Activated T-cell treated with anti-CD3 and anti-CD28 coated beads for 24 hours (primary cell): ENCODE measurements at places on chromosomes 5 and 9.

GRCh38 chr5:179616002-179616594, 7.4 kb downstream of the HNRNPH1 start:
- DNase-seq: no peak

DNA sequence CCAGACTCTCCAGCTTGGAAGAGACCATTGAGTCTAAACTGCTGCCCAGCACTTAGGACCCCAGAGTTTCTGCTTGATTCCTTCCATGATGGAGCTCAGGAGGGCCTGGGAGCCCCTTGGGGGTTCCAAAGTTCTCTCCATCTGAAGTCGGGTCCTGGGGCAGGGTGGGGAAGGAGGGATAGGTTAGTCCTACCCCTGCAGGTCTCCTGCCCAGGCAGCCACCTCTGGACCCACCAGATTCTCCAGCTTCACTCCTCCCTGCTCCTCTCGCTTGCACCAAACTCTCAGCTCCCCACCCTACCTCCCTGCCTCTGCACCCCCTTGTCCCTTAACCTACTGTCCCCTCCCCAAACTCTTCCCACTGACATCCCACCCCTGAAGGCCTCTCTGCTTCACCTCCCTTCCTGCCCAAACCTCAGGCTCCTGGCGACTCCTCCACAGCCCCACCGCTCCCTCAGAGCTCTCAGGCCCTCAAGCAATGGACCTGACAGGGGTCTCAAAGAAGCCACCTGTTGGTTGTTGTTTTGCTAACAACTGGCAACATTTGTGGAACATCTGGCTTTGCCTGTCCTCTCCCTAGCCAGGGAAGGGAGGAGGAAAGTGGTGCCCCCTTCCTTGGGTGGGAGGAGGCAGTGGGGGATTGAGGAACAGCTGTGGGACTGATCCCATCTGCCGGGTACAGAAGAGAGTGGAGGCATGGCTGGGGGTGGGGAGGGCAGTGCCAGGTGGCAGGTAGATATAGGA, 137.5 kb downstream of the RGS3 start:
- DNase-seq: no peak

GRCh38 chr5:160271836-160272235, 40.5 kb downstream of the CCNJL start:
- DNase-seq: no peak

GRCh38 chr5:72511366-72511765, 4.2 kb upstream of the ZNF366 start:
- DNase-seq: no peak

GRCh38 chr9:123369296-123369695, 13.3 kb downstream of the CRB2 start:
- DNase-seq: no peak

DNA sequence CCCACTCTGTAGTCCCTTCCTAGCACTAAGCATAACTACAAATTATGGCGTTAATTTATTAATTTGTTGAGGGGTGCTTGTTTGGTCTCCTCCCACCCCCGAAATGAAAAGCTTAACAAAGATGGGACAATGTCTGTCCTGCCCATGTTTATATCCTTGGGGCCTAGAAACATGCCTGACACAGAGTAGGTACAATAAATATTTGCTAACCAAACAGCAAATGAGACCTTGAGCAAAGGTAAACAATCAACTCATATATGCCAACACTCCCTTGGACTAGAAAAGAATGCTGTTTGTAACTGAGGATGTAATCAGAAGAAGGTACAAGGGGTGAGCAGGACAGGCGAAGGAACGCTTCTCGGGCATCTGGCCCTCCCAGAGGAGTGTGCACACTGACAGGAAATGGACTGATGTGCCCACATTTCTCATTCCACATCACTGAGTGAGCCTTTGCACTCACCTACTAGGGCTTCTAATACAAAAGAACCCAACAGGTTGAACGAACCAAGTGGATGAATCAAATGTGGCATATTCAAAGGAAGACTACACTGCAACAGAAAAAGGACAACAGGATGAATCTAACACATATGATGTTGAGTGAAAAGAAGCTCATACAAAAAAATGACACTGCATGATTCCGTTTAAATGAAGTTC, 66.8 kb downstream of the MED27 start:
- DNase-seq: no peak

GRCh38 chr5:102762095-102762534, 7.0 kb downstream of the PAM start:
- no peak for DNase-seq

DNA sequence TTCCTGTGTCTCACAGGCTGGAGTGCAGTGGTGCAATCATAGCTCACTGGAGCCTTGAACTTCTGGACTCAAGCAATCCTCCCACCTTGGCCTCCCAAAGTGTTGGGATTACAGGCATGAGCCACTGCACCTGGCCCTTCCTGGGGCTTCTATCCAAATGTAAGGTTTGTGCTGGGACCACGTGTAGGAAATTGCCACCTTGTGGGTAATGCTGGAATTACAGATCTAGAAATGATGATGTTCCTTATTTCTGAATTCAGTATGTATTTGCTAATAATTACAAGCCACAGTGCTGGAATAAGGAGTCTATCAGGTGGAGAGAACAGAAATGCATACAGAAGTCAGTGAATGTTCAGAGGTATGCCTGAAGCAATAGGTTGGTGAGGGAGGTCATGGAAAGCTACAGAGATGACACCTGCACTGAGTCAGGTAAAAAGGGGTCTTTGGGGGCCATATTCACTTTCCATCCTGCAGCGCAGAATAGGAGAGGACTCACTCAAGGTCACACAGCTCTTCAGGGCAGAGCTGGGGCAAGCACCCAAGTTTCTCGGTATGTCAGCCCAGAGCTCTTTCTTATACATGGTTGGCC, 8.8 kb upstream of the IGFBPL1 start:
- no peak for DNase-seq

DNA sequence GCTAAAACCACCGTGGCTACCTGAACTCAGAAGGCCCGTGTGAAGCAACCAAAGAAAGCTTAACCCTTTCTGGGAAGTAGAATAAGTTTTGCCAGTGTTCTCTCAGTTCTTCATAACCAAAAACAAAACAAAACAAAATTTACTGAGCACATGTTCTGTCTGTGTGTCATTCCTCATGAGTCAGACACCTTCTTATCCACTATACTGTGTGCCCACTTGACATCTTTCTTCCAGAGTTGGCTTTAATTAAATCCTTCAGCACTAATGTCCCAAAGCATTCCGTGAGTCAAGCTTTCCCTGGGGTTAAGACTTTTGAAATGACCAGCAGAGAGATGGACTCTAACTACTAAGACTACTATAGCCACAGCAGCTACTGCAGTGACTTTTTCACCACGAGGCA, 61.3 kb downstream of the GLIS3 start:
- no peak for DNase-seq

DNA sequence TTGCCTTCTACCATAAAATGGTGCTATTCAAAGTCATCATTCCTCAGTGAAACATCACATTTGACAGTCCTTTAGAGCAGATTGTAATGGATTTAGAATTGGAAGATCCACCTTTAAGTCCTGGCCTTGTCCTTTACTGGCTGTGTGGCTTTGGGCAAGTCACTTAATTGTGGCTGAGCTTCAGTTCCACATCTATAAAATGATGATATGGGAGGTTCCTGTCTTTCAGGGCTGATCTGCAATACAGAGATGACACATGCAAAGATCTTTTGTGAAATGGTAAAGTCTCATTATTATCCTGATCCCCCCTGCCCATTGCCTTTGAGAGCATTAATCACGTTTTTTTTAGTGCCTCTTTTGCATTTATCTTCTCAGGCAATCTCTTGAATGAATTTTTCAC, 58.2 kb downstream of the ZFAND5 start:
- DNase-seq: no peak

- DNase-seq: no peak
Observed at GRCh38 chr9:90813046-90813445, 11.4 kb downstream of the SYK start.

DNA sequence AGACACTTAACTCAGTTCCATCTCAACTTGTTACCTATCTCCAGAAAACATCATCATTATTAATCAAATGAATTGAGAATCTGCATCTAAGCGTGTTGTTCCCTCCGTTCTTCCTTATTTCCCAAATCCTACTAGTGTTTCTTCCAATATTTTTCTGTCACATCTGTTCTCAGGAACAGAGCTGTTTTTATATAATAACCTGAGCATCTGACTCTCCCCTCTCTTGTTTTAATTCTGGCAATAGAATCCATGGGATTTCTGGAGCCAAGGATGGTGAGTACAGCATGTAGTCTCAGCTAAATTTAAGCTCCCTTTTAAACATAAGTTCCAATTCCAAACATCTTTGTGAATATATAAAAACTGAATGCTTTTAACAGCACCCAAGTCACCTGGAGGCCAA, 558.3 kb downstream of the DTWD2 start:
- no peak for DNase-seq

- no peak for DNase-seq
Observed at GRCh38 chr5:150058480-150059126, 27.8 kb downstream of the CSF1R start.

DNA sequence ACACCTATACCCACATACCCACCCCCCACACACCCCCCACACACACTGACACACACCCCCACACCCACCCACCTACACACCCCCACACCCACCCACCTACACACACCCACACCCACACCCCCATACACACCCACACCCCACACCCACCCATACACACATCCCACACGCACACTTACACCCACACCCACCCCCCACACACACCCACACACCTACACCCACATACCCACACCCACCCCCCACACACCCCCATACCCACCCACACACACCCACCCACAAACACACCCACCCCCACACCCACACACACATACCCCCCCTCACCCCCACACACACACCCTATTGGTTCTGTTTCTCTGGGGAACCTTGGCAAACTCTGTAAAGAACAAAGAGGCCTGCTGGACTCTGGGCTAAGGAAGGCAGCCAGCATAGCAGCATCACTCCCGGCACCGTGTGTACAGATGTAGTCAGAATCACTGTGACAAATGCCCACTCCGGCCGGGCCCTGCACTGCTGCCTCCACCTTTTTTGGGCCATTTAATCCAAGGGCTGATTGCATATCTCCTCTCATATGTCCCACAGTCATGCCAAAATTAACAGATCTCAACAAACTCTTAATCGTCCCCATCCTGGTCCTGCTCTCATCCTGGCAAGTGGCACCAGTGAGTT, 42.3 kb downstream of the COL23A1 start:
- DNase-seq: no peak

GRCh38 chr5:95424526-95424925, 33.4 kb downstream of the FAM81B start:
- no peak for DNase-seq
